Brain pericyte (primary cell): ENCODE measurements at places on chromosomes 5 and 9.
A peak's percentile ranks its signal among the peaks of the same experiment; 100 is the strongest.

GRCh38 chr9:42388146-42388690 is 204.8 kb downstream of the SPATA31A6 start:
- no peak for DNase-seq

DNA sequence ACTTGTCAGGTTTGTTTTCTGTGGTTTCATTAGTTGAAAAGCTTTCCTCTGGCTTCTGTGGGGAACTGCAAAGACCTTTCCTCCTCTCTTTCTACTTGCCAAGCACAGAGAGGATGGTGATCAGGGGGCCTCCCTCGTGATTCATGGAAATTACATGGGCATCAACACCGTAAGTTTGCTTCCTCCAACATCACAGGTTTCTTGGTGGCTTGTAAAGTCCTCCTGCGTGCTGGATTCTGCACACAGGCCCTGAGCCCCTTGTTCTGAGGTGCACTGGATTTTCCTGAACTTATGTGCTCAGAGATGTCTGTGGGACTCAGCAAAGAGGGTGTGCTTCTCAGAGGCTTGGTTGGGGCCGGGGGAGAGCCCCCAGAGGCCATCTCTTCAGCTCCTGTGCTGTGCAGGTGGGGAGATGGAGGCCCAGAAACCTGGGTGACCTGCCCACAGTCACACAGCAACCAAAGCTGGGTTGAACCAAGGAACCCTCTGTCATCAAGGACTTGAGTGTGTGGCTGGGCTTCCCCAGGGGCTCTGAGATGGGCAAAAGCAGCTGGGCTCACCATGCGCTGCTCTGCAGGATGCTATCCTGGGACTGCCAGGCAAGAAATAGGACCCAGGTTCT is 36.5 kb downstream of the RGS3 start:
- DNase-seq, result no peak

GRCh38 chr9:38289866-38290245 is 102.6 kb upstream of the ALDH1B1 start:
- DNase-seq, result no peak

GRCh38 chr5:13987843-13988464 is 43.5 kb upstream of the DNAH5 start:
- DNase-seq, result no peak

- no peak for DNase-seq
These were observed 115.2 kb downstream of the C9orf152 start for GRCh38 chr9:110092792-110093191.

DNA sequence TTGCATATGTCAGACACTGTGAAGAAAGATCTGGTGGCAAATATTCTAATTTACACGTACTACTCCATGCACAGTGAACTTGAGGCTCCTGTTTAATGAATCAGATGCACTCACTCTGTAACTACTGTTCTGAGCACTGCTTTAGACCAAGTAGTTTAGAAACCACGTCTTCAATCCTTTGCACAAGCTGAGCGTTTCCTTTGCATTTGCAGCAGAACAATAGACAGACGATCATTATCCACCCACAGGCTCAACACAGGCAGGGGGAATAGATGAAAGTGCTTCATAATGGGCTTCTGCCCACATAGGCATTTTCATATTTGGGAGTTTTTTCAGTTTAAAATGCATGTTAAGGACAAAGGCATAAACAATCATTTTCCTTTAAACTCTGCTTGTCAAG is 423.3 kb upstream of the ADAMTS16 start:
- DNase-seq, result no peak

DNA sequence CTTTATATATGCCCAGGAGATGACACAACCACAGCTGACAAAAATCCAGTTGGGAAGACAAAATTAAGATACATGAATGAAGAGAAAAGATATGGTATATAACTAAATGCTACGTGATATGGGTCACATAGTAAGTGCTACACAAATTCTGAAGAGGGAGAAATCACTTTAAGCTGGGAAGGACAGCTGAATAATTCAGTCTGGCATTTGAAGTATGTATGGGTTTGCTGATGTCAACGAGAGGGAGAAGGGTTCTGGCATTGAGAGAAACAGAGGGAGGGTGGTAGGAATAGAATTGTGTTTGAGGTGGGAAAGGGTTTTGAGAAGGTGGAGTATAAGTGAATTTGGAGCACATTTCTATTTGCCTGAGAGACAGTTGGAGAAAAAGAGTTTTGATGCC is 6.7 kb upstream of the SLIT3 start:
- DNase-seq, result no peak

GRCh38 chr5:91111473-91112238 is 271.5 kb downstream of the ARRDC3 start:
- no peak for DNase-seq

GRCh38 chr9:135692410-135692809 is 6.9 kb downstream of the SOHLH1 start:
- no peak for DNase-seq

- no peak for DNase-seq
These were observed 31.1 kb downstream of the POU4F3 start for GRCh38 chr5:146369691-146370090.

- DNase-seq, result no peak
These were observed 38.3 kb upstream of the FCN2 start for GRCh38 chr9:134842321-134842720.

- no peak for DNase-seq
These were observed 84.4 kb upstream of the NUDT12 start for GRCh38 chr5:103646698-103647614.

- no peak for DNase-seq
These were observed 21.9 kb downstream of the STRBP start for GRCh38 chr9:123246534-123246933.

DNA sequence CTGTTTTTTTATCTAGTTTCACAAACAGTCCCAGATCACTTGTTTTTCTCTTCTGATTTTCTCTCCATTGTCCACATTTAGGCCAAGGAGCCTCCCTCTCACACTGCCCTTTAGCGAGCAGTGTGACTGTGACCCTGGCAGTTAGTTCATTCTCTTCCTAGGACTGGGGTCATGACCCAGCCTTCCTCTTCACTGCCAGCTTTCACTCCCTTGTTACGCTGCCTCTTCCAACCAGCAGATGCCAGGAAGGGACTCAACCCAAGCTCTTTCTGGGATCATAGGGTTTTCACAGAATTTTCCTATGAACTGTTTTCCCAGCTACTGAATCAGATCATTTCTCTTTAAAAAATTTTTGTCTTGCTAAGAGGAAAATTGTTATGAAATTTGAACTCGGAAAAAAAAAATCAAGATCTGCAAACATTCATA is 70.9 kb downstream of the LMNB1 start:
- DNase-seq, result no peak

- no peak for DNase-seq
These were observed 20.1 kb upstream of the PFDN1 start for GRCh38 chr5:140322751-140323731.

DNA sequence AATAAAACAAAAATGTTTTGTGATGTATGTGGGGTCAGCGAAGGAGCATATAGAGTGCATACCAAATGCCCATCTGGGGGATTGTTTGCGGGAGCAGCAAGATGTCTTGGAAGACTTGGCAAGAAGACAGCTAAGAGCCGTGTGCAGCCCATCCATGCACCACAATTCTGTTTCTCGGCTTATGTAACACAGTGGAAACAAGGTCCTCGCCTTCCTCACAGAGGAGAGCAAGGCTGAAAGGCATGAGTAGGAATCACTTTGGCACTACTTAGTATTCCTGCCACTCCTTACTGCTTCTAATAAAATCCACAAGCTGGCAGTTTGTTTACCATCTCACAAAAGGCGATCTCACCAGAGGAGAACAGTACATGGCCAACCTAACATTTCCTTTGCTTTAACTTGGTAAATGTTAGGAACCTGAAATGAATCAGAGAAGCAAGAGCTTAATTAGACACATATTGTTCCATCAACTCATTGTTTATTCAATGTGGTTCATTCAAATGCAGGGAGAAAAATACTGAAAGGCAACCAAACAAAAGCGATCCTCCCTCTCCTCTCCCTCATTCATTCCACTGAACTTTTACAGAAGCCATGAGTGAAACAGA is 648.1 kb downstream of the ACTL7B start:
- DNase-seq, result no peak

- no peak for DNase-seq
These were observed 163.8 kb downstream of the GABRB2 start for GRCh38 chr5:161382685-161383084.

GRCh38 chr9:134190232-134191121 is 26.1 kb upstream of the RNU6ATAC start:
- no peak for DNase-seq

DNA sequence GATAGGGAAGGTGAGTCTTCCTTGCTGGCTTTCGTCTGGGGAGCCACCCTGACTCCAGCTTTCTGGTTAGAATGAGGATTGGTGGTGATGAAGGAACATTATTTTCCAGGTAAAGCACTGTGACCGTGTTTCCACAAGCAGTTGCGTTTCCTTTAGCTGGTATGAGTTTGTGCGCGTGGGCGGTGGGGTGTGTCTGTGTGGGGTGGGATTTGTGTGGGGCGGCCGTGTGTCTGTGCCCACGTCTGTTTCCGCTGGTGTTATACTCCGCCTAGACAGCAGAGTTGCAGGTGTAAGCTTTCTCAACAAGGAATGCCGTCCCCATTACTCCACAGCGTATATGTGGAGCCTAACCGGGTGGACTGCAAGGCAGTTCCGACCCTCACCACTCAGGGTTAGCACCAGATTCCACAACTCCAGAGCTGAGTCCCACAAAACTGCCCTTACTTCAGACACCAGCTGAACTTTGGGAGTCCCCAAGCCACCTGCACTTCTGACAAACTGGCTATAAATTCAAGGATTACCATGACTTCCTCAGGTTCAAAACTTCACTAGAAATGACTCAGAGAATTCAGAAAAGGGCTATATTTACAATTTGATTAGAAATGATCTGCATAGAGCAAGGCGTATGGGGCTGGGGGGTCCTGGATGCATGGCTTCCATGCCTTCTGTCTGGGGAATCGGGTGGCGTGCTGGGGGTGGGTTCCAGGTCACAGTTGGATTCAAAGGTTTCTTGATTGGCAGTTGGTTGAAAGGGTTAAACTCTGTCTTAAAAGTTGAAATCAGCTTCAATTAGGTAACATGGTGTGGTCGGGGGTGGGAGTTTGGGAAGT is 29.8 kb downstream of the PROP1 start:
- DNase-seq, result no peak

- no peak for DNase-seq
These were observed at the start of gene ITGA2 for GRCh38 chr5:52989025-52989780. TSS of gene ITGA2 (plus strand) at chr5:52989352. CDS start at chr5:52989469, 117 bp downstream.

- peak; percentile 77 for DNase-seq
These were observed at the start of gene TLR4 for GRCh38 chr9:117704024-117704575. TSS of gene TLR4 (plus strand) at chr9:117704403. CDS start at chr9:117704473, 70 bp downstream.

- peak; percentile 50 for DNase-seq
These were observed 236.2 kb downstream of the SYK start for GRCh38 chr9:91037511-91038482.

- DNase-seq, result no peak
These were observed 143.8 kb upstream of the PPP1R26 start for GRCh38 chr9:135335691-135336181.
